ENCODE measurements at places on chromosomes 7 and 10. TPM values are rescaled to one million over a fixed set of nuclear protein-coding genes. Genes with fewer than 3 reads are reported as not detected.

Gene CYP2C18
- total RNA-seq, result 0.13 TPM

DNA sequence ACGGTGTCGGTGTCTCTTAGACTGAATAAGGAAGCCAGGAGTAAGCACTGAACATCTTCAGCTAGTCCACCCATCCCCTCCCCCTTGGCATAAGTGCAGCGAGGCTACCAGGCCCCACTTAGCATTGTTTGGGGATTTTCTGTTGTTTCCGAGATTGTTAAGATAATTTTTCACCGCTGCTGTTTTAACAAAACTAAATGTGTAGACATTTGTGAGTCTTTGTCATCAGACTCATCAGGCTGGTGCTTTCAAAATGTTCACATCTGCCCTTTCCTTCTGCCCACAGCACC is 21.0 kb upstream of the GOT1 start:
- no peak overlapping the region for H3K27ac ChIP-seq
- H3K36me3 ChIP-seq, result no peaks in the 10 kb centered on the region
- no peak overlapping the region for H3K4me3 ChIP-seq
- no peak for DNase-seq
- H3K4me1 ChIP-seq, result peaks cover 3% of the 10 kb centered on the region
- H3K27me3 ChIP-seq, result no peaks in the 10 kb centered on the region

GRCh38 chr10:73867126-73867807 is 7.1 kb downstream of the CAMK2G start:
- peaks cover 32% of the 10 kb centered on the region for H3K36me3 ChIP-seq
- H3K27me3 ChIP-seq, result no peaks in the 10 kb centered on the region
- no peak for DNase-seq
- no peak overlapping the region for H3K27ac ChIP-seq
- no peak overlapping the region for H3K4me3 ChIP-seq

- peak overlapping the region; percentile 83 for H3K27ac ChIP-seq
- DNase-seq, result no peak
- H3K36me3 ChIP-seq, result no peaks in the 10 kb centered on the region
- no peaks in the 10 kb centered on the region for H3K27me3 ChIP-seq
- peaks cover 60% of the 10 kb centered on the region for H3K4me1 ChIP-seq
These were observed 21.0 kb downstream of the GNA12 start for GRCh38 chr7:2823130-2823529.

GRCh38 chr10:5971315-5971832 is 6.0 kb downstream of the IL15RA start:
- peaks cover 3% of the 10 kb centered on the region for H3K27me3 ChIP-seq
- no peak for DNase-seq
- no peak overlapping the region for H3K27ac ChIP-seq
- no peak overlapping the region for H3K4me3 ChIP-seq
